ENCODE measurements at places on chromosomes 7 and 10. TPM values are rescaled to one million over a fixed set of nuclear protein-coding genes. Genes with fewer than 3 reads are reported as not detected.

The GNGT1 gene
- not detected for polyA plus RNA-seq

The STK32C gene
- 7.0 TPM for polyA plus RNA-seq

The GNAI1 gene
- 1.6 TPM for polyA plus RNA-seq

The SSC4D gene
- 0.65 TPM for polyA plus RNA-seq

The SFTPA1 gene
- not detected for polyA plus RNA-seq

The NOS3 gene
- polyA plus RNA-seq: 7.4 TPM

The LIPK gene
- not detected for polyA plus RNA-seq

The PNLIPRP2 gene
- not detected for polyA plus RNA-seq

The HOXA3 gene
- not detected for polyA plus RNA-seq

The UCN3 gene
- not detected for polyA plus RNA-seq

The ADAM8 gene
- 45.3 TPM for polyA plus RNA-seq
